Suppressor macrophage (primary cell): ENCODE measurements at places on chromosomes 12 and 14.
A peak's percentile ranks its signal among the peaks of the same experiment; 100 is the strongest.

DNA sequence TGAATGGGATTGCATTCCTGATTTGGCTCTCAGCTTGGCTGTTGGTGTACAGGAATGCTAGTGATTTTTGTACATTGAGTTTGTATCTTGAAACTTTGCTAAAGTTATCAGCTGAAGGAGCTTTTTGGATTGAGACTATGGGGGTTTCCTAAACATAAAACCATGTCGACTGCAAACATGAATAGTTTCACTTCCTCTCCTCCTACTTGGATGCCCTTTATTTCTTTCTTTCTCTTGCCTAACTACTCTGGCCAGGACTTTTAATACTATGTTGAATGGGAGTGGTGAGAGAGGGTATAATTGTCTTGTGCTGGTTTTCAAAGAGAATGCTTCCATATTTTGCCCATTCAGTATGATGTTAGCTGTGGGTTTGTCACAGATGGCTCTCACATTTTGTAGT lies 141.5 kb downstream of the CEP83 start:
- DNase-seq, result peak; percentile 8

GRCh38 chr14:88422047-88422446 lies 36.6 kb downstream of the SPATA7 start:
- no peak for DNase-seq

DNA sequence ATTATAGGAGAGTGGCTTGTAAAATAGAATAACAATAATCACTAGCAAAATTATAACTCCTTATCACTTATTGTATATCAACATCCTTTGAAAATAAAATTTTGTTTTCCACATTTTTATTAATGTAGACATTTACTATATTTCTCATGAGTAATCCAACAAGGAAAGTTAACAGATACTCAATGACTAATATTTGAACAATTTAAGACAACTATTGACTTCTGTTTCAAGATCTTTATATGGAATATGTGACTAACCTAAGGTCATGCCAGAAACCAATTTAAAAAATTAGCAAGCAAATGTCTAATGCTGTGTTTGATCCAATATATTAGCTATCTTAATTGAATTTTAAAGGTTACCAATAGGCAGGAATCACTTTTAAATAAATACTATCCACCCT lies 638.5 kb upstream of the FLRT2 start:
- DNase-seq, result no peak

DNA sequence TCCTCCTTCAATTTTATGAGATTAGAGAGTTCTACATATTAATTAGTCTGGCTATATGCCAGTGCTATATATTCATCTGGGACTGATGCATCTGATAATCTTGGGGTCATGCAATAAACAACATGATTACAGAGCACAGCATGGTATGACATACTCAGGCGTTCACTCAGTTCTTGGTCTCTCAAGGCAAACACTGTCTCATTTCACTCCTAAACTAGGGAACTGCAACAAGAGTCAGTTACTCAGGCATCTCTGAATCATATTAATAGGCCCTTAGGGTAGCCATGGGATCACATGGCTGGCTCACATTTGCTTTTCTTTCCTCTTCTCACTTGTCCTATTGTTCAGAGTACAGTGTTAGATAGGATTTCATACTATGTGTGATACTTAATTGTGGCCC lies 91.8 kb upstream of the TMEM260 start:
- DNase-seq, result no peak

GRCh38 chr14:95033031-95033430 lies 124.3 kb downstream of the DICER1 start:
- DNase-seq, result no peak

DNA sequence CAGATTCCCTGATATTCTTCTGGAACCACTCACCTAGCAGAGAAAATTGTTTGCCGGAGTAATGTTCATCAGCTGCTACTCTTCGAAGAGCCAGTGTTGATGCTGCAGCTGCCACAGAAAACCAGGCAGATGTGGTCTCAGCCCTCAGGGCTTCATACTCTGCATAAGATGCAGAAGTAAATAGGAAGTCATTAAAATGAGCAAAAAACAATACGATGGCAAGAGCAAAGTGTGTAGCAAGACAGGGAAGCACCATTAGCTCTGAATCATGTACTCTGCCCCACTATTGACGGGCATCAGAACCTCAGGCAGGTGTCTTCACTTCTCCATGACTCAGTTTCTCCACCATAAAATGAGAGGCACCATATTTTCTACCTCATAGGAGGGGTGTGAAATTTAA lies 991.6 kb upstream of the TMEM132C start:
- DNase-seq, result peak; percentile 24

GRCh38 chr14:78829274-78829673 lies 659.1 kb downstream of the NRXN3 start:
- DNase-seq, result no peak

DNA sequence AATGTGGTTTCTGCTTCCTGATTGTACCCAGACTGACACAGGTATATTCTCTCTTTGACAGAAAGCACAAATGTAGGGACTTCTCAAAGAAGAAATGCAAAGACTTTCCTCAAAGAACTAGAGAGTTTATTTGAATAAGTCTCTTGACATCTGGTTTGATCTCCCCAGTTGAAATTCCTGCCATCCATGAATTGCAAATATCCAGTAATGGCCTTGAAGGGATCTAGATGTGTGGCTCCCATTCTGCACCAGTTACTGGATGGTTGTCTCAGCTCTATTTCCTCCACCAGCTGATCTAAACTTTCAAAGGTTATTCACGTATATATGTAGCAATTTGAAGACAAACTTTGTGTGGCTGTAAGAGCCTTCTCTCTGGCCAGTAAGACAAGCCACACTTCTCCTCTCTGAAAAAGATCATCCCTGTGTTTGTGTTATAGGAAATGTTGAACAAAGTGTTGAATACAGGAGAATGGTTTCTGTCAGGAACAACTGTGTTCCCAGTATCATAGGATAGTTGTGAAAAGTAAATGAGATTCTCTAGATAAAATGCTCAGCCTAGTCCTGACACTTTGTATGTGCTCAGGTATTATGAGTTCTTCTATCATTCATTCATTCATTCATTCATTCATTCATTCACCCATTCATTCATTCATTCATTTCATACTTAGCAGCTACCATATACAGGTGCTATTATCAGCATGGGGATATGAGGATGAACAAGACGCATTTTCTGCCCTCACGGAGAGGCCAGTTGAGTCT lies 22.7 kb upstream of the GPRC5A start:
- no peak for DNase-seq

DNA sequence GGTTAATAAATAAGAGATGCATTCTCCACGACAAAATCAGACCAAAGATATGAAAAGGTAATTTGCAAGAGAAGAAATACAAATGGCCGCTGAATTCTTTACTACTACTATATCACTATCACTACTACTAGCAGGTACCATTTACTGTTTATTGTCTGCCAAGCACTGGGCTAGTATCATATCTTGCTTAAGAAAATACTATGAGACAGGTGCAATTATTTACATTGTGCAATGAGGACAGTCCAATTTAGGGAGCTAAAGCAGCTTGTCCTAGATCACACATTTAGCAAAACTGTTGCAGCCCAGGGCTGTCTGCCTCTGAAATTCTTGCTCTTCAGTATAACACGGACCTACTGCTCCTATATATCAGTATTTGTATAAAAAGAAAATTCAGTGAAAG lies 52.8 kb downstream of the CRADD start:
- no peak for DNase-seq

GRCh38 chr14:64409126-64409920 lies 21.2 kb downstream of the MTHFD1 start:
- DNase-seq, result peak; percentile 11

- no peak for DNase-seq
Observed at GRCh38 chr12:48744251-48745008, 27.9 kb upstream of the CCNT1 start.

DNA sequence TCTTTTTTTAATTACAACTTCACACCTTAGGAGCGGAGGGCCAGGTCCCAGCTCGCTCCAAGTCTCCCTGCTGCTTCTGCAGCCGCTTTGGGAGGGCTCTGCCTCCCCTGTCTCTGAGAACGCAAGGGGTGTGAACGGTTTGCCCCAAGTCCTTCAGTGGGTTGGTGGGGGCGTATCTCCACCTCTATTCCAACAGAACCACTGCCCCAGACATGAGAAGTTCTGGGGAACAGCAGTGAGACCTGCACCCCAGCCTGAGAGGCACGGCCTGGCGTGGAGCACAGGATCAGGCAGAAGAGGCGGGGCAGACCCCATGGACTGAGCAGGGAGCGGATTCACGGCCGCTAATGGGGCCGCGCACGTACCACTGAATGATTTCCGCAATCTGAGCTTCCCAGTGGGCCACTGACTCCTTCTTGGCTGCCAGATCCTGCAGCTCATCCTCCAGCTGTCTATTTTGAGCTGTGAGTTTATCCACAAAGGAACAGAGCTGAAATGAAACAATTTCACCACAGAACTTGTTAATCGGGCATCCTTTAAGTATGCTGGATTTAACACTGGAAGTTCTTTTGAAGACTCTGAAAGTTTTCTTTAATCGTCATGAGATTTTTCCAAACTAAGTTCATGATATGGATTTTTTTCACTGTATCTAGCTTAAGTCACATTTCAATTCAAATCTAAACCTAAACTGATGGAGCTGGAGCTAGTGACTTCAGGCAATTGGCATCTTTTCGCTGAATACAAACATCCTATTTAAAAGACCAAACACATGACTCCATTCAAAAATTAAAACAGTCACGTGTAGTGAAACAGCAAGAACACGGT lies 44.4 kb downstream of the AMN start:
- no peak for DNase-seq

- DNase-seq, result no peak
Observed at GRCh38 chr12:31406345-31406744, 80.4 kb upstream of the SINHCAF start.

GRCh38 chr14:100988956-100989355 lies 85.4 kb upstream of the RTL1 start:
- no peak for DNase-seq

DNA sequence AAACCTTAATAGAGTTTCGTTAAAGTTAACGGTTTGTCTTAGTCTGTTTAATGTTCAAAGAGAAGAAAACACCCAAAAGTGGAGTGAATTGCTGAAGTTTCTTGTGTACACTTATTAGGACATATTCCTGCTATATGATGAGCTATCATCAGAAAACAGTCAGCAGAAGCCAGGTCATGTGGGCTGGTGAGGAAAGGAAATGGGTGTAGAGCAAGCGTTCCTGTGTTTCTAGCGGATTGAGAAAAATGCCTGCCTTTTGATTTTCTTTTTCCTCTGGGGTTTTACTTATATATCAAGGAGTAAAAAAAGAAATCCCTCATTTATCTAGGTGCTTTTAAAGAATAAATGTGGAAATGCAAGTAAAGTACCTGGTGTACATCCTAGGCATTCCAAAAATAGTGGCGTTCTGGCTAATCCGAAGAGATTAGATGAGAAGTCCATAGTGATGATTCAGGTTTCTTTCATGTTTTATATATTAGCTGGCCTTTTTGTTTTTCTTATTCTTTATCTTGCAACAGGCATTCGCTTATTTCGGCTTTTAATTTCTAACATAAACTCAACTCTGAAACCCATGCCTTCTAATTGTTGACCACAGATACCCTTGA lies 50.7 kb downstream of the FLRT2 start:
- DNase-seq, result peak; percentile 21

DNA sequence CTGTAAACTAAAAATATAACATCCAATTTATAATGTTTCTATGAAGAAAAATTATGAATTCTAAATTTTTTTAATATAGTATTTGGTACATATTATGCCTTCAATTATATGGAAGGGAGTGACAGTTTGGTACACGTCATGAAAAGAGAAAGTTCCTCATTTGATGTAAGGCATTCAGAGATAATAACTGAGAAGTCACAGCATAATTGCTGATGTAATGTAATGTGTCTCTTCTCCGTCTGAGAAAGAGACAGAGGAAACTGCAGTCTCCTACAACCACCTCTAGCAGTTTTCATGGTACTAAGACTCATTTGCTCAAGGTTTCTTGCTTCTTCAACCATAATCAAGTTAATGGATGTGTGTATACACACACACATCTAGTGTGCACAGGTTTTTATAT lies 2.3 kb upstream of the CD69 start:
- peak; percentile 34 for DNase-seq

- DNase-seq, result no peak
Observed at GRCh38 chr12:66753810-66754209, 74.9 kb upstream of the GRIP1 start.

DNA sequence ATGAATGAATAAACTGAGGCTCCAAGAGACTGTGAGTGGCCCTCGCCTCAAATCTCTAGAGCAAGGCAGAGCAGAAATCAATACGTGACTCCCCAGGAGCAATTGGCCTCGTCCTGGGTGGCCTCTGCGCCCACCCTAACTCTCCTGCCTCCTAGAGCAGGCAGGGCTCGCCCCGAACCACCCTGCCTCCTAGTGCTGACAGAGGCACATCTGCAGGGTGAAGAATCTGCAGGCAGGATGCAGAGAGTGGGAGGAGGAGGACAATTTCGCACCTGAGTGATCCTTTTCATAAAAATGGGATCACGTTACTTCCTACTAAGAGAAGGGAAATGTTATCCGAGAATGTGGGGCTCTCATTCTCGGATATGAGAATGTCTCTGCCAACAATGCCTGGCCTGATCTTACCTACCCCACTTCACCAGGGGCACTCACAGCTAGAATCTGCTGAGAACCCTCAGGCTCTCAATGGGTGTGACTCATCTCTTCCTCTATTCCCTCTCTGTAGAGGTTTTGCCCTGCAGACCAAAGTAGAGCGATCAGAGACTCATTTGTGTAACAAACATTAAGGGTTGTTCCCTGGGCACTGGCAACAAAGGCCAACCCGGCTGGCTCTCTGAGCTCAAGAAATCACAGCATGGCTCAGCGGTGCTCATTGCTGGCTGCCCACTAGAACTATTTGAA lies 61.7 kb upstream of the BCL2L14 start:
- peak; percentile 93 for DNase-seq

DNA sequence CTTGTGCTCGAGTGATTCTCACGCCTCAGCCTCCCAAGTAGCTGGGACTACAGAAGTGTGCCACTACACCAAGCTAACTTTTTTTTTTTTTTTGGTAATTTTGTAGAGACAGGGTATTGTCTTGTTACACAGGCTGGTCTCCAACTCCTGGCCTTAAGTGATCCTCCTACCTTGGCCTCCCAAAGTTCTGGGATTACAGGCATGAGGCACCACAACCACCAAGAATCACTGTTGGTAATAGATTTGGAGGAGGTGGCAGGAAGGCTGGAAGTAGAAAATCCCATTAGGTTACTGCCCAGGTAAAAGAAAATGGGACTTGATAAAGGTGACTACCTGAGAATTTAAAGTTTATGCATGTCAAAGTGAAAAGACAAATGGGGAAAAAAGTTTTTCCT lies 1.4 kb upstream of the CDCA4 start:
- DNase-seq, result no peak

DNA sequence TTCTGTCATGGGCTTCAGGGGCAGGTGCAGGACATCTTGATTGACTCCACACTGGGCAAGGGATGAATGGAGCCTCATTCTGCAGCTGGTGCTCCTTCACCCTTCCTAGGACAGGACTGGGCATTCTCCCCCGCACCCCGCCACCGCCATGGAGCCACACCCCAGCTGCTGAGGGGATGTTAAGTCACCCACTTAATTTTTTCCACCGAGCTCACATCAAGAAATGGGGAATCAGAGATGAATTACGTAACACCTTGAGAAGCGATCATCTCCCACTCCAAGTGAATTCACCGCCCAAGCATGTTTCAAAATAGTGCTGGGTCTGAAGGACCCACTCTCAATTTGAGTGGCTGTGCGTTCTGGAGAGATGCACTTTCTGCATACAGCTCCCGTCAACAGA lies 94.2 kb downstream of the EML1 start:
- DNase-seq, result no peak
